ENCODE measurements at places on chromosomes 7 and 10.

GRCh38 chr10:132019366-132019765 is 37.6 kb upstream of the BNIP3 start:
- DNase-seq: no peak

GRCh38 chr7:85596827-85597226 is 410.0 kb upstream of the SEMA3D start:
- no peak for DNase-seq

DNA sequence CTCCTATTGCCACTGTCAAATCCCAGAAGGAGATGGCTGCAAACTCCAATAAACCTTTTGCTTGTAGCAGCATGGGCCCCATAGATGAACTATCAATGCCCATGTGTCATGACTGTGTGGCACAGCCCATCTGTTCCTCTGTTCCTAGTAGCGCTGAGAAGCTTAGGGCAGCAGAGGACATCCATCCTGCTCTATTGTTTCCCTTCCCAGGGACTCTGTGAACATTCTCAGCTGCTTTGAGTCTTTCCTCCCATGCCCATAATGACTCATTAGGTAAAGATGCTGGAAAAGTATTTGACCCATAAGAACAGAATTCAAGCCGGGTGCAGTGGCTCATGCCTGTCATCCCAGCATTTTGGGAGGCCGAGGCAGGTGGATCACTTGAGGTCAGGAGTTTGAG is 28.3 kb downstream of the STMP1 start:
- DNase-seq: no peak

DNA sequence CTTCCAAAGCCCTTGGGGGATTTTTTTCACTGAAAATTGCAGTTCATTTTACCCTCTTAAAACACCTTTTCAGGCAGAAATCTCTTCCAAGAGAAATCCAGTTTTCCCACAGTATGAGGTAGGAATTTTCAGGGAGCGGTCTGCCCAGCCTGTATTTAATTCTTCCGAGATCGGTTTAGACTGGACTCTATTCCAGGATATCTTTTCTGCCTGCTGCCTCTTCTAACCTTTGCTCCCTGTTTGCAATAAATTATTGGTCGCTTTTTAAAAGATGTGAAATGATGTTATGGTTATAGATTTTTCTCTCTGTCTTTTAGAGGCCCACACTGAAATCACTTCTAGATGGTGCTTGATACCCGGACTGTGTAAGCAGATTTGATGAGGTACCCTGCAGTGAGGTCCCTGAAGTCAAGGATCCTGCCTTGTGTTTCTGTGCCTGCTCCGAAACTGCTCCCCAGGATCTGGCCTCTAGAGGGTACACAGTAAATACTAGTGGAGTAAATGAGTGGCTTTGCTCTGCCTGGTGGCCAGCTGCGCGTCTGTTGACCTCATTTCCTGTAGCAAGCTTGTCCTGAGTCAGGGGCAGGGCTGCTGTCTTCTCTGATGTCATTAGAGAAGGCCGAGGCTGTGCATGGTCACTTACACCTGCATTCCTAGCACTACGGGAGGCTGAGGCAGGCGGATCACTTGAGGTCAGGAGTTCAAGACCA is 191.6 kb downstream of the FANK1 start:
- DNase-seq: no peak

- DNase-seq: no peak
Observed at GRCh38 chr7:158010961-158011693, 576.5 kb downstream of the PTPRN2 start.

GRCh38 chr7:7178081-7178480 is 4.3 kb upstream of the C1GALT1 start:
- DNase-seq: no peak

DNA sequence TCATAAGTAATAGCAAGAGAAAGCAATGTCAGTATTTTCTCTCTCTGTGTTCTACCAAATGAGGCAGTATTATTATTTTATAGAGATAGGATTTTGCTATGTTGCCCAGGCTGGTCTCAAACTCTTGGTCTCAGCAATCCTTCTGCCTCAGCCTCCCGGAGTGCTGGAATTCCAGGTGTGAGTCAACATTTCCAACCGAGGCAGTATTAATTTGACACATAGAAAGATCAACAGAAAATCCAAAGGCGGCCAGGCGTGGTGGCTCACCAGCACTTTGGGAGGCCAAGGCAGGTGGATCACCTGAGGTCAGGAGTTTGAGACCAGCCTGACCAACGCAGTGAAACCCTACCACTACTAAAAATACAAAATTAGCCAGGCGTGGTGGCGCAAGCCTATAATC is 71.8 kb downstream of the SMURF1 start:
- no peak for DNase-seq

GRCh38 chr10:117946525-117947070 is 100.1 kb downstream of the RAB11FIP2 start:
- DNase-seq: no peak

GRCh38 chr10:124092250-124092859 is 1.0 kb downstream of the CHST15 start:
- DNase-seq: no peak

DNA sequence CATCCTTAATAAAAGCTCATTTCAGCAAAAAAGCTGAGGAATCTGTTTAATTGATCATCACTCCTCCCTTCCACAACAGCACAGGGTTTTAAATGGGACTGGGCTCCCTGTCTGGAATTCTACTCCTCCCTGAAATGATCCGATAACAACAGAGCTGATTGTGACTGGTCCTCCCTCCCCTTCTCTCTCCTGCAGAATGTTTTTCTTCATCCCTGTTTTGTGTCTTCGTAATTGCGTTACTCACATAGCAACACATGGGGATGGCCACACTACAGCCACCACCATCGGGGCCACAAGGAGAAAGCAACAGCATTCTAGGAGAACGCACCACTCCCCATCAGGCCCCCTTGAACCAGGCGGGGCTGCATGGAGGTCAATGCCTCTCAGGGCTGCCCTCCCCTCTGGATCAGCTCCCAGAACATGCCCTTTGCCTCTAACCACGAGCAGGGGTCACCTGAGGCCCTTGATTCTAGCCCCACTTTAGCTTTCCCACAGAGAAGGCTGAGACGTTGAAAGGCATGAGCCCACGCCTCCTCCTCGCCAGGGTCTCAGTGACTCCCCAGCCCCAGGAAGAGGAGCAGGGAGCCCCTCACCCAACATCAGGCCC is 152.6 kb downstream of the PLXNA4 start:
- DNase-seq: no peak

DNA sequence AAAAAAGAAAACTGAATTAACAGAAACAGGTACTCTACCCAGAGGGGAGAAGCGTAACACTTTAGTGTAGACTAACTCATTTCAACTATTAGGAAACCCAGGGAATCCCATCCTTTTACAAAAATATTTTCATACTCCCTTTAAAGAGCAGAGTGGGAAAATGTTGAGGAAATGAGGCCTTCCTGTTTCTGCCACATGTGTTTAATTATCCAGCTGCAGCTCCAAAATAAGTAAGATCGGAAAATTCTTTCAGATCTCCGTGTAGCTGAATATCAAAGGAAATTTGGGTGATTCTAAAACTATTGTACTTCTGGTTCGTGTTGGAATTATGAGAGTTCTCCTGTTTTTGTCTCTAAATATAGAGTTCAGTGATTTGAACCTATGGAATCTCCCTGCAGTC is 58.0 kb upstream of the CAV2 start:
- DNase-seq: no peak

DNA sequence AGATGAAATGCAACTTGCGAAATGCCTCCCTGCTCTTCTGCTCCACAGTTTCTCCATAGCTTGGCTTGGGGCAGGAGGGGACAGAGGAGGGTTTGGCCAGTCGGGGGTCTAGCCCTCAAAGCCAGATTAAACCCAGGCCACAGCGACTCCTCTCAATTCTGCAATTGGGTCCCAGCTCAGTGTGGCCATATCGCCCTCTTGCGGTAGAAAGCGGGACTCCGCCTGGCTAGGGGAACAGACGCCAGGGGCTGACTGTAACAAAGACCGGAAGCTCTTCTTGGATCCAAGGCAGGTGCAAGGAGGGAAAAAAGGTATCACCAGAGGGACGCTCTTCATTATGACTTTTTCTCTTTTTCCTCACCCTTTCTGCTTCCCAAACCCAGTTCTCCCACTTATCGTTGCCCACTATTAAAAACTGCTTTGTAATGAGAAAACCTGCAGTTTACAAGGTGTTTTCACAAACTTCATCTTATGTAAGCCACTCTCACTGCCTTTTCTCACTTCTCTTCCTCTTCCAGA is 36.6 kb upstream of the TNPO3 start:
- peak; percentile 27 for DNase-seq

DNA sequence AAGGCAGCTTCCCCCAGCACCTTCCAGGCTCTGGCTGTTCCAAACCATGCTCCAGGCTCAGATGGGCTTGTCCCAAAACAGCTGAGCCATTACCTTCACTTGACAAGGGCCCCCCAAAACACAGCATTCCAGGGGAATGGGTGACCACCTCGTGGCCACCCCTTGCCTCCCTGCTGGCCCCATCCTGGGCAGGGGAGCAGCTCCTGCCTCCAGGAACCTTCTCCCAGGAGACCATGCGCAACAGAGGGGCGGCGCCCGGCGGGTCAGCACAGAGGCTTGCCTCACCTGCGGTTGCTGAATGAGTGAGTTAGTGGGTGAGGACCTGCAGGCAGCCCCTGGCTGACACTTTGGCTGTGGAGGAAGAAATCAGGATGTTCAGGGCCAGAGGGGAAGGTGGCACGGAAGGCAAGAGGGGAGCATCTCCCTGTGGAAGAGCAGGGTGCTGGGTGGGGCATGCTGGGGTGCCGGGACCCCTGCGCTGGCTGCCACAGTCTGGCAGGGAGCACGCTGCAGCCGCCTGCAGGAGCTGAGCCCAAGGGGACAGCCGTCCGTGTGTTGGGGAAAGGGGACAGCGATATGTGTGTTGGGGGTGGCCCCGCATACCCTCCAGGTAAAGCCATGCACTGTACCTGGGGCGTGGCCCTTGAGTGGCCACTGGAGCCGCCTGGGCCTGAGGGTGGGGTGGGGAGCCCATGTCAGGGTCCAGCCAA is 54.7 kb downstream of the PWWP2B start:
- no peak for DNase-seq

DNA sequence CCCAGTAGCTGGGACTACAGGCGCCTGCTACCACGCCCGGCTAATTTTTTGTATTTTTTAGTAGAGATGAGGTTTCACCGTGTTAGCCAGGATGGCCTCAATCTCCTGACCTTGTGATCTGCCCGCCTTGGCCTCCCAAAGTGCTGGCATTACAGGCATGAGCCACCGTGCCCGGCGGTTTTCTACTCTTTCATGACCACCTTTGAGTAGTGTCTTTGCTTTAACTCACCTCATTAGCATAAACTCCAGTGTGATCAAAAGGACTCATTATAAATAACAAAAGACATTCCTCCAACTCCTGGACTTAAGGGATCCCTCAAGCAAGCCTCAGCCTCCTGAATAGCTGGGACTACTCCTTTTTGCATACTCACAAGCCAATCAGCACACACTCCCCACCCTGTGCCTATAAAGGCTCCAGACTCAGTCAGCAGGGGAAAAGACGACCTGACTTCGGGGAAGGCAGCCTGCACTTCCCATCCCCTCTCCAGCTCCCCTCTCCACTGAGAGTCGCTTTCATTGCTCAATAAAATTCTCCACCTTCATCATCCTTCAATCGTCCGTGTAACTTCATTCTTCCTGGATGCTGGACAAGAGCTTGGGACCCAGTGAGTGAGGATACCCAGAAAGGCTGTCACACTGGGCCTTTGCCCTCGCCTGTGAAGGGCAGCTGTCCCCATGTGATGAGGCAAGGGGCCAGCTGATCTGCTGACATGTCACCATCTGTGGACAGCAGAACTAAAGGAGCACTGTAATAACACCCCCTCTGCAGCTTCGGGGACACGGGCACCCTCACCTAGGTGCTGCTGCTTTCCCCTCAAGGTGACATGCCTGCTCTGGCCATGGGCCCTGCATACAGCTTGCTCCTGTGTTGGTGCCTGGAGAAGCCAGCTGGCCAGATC is 35.0 kb upstream of the EIF4H start:
- DNase-seq: no peak

GRCh38 chr7:42960762-42961161 is 28.6 kb downstream of the MRPL32 start:
- DNase-seq: no peak

- DNase-seq: no peak
Observed at GRCh38 chr10:86583983-86584382, 62.4 kb upstream of the WAPL start.

GRCh38 chr7:36131026-36131425 is 22.0 kb upstream of the EEPD1 start:
- no peak for DNase-seq

GRCh38 chr7:137454246-137454724 is 110.8 kb upstream of the PTN start:
- DNase-seq: peak; percentile 31
